Prostate gland (tissue), 2 donors: ENCODE measurements at places on chromosomes 2 and 18.

DNA sequence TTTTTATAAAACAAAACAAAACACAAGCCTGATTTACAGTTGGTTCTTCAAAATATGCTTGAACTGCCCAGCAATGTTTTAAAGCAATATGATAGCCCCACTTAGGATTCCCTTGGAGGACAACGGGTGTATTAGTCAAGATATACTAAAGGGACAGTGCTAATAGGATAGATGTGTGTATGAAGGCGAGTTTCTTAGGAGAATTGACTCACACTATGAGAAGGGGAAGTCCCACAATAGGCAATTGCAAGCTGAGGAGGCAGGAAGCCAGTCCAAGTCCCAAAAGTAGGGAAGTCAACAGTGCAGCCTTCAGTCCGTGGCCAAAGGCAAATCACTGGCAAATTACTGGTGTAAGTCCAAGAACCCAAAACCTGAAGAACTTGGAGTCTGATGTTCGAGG is 167.9 kb downstream of the CBLN2 start:
- DNase-seq = no peak

- DNase-seq = no peak
Observed at GRCh38 chr2:180196419-180196977, 189.4 kb upstream of the CWC22 start.

DNA sequence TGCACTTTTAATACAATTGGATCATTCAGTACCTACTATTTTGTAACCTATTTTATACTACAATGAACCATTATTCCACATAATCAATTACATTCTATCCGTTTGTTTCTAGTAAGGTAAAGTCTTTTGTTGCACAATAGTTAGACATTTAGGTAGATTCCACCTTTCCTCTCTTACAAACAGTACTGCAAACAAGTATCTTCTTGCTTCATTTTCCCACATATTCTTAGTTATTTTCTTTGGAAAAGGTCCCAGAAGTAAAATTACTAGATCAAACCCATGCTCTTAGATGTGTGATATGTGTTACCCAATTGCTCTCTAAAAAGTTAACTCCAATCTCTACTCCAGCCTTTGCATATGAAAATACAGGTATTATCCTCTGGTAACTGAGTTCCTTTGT is 49.6 kb downstream of the SPIRE1 start:
- DNase-seq = no peak

DNA sequence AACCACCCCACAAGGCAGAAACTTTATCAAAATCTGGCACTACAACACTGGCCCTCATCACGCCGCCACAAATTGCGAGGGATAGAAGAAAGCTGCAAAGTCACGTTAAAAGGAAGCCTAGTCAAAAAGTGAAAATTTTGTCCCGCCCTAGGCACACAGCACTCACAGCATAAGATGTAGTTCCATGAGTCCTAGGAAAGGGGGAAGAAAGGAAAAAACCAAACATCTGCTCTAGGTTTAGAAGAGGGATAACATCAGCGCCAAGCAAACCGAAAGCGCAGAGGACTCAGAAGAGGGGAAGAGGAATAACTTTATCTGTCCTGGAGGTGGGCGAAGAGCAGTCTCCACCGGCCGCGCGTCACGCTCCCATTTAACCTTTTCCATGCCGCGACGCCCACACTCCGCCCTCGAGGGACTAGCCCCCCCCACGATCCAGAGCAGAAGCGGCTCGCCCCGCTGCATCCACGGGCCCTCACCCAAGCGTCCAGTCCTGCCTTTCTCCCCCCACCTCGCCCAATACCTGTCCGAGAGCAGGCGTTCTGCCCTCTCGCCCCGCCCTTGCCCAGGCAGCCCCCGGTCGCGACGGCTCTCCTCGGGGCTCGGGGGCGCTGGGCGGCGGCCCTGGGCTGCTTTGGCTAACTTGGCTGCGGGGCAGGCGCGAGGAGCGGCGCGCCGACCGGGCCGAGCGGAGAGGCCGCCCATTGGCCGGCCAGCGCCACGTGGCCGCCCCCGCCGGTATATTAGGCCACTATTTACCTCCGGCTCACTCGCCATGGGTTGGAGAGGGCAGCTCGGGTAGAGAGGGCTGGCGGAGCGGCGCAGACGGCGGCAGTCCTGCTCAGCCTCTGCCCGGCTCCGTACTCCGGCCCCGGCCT is at the start of gene HOXD1:
HOXD1 (plus strand) TSS at position 770 of the 875 bp plus-strand sequence. CDS start 134 bp downstream, outside the sequence.
- DNase-seq = peak; percentile 36

- DNase-seq = no peak
Observed at GRCh38 chr2:109200616-109201464, 71.8 kb downstream of the SH3RF3 start.

DNA sequence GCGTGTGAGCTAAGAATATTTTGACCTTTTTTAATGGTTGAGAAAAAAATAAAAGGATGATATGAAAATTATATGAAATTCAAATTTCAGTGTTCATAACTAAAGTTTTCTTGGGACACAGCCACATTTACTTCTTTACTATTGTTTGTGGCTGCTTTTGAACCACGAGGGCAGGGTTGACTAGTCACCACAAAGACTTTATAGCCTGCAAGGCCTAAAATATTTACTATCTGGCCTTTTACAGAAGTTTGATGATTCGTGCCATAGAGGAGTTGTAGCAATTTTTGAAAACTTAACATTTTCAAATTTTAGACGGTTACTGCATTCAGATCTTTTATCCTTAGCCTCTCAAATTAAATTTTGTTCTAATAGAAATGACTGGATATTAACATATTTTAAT is 69.9 kb downstream of the LIMS1 start:
- DNase-seq = no peak

DNA sequence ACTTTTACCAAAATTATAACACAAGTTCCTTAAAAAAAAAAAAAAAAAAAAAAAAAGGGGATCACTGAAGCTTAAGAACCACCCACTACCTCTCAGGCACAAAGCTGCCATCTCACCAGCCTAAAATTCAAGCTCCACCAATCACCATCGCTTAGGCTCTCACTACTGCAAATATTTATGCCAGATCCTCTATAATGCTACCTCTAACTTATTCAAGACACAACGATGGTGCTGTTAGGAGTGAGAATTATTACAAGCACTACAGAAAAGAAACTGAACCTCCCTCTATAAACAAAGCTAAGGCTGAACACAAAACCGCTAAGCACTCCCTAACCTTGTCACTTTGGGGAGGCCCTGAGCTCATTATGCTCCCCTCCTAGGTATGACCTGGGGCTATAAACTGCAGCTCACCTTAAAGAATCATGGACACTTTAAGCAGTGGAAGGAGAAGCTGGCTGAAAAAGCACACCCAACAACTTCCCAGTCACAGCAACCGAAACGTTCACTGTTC is 3.6 kb downstream of the FZD5 start:
- DNase-seq = no peak

GRCh38 chr18:68887410-68887809 is 89.5 kb downstream of the CCDC102B start:
- no peak for DNase-seq

- no peak for DNase-seq
Observed at GRCh38 chr2:240440704-240441320, 5.3 kb downstream of the GPC1 start.

DNA sequence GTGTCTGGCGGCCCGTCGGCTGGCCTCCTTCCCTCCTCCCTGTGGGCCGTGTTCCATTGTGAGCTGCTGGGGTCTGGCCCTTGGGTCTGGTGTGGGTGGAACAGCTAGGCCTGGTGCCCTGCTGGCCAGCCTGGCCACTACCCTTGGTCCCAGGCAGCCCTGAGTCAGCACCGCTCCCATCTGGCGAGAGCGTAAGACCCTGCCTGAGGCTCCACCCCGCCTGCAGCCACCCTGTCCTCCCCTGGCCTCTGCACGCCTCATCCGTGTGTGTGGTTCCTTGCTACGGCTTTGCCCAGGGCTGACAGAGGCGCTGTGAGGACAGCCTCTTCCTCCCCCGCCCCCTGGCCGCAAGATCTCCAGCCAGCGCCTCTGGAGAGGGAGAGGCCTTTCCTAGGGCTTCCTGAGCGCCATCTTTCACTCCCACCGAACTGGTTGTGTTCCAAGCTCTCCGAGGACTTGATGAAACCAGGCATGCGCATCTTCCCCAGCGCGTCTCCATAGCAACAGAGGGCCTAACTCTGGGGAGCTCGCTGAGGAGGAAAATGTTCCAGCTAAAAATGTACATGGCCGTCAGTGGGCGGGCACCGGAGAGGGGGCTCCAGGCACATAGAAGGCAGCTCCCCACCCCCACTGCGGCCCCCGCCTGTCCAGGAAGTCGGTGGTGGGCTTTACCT is 83.0 kb downstream of the STPG4 start:
- no peak for DNase-seq

- peak; percentile 38 for DNase-seq
Observed at GRCh38 chr2:23513872-23514793, 129.2 kb downstream of the KLHL29 start.

DNA sequence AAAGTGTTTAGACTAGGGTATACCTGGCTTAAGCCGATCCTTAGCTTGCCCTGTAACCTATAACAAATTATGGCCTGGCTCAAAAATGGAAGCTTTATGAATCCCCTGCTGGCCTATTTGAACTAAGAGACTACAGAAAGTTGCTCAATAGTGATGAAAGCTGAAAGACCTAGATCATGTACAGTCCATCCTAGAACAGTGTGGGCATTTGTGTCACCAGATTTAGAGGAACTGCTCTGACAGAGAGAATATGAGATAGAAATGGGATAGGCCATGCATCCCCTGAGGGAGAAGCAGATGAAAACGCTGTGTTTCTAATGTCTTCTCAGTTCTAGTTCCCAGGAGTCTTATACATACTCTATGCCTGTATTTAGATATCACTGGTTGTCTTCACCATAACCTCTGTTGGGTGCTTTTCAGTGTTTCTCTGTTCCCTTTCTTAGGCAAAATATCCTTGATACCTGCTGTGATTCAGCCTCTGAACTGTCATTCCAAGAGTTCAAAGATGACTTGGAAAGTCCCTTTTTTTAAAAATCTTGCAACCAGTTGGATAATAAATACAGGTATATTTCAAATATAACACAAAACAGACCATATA is 246.9 kb upstream of the SLC39A10 start:
- no peak for DNase-seq

GRCh38 chr18:34543945-34544344 is 166.2 kb upstream of the DTNA start:
- no peak for DNase-seq

DNA sequence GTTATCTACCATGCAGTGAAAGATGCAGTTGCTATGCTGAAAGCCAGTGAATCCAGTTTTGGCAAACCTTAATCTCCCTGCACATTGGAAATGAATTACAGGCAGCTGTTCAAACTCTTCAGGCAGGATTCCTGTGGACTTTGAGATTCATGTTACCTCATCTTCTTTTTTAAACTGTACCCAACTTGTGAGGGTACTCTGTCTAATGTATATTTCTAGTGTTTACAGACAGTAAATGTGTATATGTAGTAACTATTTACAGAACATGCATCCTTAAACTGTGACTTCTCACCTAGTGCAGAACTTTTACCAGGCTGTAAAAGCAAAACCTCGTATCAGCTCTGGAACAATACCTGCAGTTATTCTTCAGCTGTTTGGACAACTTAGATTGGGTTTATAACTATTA is 50.9 kb downstream of the KDM3A start:
- DNase-seq = no peak

- no peak for DNase-seq
Observed at GRCh38 chr2:184157141-184157540, 441.2 kb upstream of the ZNF804A start.

DNA sequence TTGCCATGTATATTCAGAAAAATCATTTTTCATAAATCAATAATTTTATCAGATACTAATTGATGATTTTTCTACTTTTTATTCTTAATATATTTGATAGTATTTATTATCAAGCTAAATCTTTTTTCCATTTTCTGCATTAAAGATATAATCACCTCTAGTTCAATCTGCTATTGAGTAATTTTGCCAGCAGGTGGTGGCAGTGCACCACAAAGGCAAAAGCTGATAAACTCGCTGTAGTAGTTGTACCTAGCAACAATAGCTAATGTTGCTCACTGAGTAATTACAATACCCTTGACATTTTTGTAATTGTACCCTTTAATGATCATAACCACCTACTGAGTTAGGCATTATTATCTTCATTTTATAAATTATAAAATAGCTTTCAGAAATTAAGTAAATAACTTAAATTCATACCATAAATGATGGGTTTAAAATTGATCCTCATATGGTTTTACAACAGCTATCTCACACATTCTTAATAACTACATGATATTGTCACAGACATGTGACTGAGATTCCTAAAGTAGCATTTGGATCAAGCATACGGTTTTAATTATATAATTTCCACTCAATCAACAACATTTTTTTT is 52.0 kb upstream of the CALCRL start:
- DNase-seq = peak; percentile 38

DNA sequence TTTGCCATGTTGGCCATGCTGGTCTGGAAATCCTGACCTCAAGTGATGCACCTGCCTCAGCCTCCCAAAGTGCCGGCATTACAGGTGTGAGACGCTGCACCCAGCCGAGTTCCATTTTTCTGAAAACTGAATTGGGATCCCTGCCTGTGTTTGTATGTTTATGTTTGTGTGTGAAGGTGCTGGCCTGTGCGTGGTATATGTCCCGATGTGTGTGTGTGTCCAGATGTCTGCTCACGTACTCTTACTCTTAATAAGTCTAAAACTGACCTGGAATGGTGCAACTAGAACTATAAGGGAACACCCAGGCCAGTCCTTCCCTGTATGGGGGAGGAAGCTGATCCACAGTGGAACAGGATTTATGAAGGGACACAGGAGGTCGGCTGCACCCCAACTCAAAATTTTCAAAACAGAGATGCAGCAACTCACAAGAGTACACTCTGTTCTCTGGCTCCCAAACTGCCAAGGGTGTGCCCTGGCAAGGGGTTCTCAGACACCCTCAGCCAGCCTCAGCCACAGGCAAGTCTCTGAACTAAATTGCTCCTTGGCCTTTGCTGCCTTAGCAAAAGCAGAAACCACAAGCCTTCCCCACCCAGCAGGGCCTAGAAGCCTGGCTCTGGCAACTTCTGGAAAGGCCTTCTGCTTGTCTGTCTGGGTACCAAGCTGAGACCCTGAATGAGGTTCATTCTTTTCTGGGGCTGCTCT is 36.5 kb downstream of the RHOB start:
- peak; percentile 49 for DNase-seq

DNA sequence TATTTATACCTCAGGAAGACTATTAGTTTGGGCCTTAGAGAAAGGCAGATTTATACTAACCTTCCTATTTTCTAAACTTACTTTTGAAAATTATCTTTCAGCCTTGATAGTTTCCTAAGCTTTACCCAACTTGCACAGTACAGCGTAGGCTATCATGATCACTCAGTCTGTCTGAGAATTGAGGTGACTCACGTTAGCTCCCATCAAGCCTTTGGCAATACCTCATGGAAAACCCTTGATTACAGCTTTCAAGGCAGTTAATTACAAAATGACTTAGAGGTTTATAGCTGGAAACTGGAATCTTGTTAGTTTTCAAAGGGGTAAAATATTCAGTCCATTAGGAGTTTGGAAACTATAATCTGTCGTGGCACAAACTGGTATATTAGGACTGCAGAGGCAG is 26.4 kb upstream of the ARMC9 start:
- no peak for DNase-seq
